ENCODE measurements at places on chromosomes 3 and 15.
A peak's percentile ranks its signal among the peaks of the same experiment; 100 is the strongest.

DNA sequence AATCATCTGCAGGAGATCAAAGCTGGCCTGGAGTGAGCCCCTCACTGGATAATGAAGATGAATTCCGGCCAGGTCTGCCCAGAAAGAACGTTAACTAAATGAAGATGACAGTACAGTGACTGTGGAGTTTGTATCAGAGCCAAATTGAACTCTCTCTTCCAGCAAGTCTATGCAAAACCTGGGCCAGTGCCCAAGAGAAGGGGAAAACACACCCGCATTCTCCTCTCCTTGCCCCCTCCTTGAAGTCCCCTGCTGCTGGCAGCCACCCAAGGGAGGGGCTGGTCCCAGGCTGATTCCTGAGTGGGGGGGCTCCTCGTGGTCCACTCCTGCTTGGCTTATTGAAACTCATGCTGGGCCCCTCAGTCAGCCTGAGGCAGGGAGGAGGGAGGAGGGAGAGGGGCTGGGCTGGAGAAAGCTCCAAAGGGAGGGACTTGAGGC, 155.7 kb downstream of the RAB11A start:
- DNase-seq = peak; percentile 4

- DNase-seq = no peak
Observed at GRCh38 chr15:64343222-64343621, 12.8 kb downstream of the CSNK1G1 start.

GRCh38 chr15:92082006-92082843, 228.7 kb downstream of the SLCO3A1 start:
- DNase-seq = peak; percentile 71

DNA sequence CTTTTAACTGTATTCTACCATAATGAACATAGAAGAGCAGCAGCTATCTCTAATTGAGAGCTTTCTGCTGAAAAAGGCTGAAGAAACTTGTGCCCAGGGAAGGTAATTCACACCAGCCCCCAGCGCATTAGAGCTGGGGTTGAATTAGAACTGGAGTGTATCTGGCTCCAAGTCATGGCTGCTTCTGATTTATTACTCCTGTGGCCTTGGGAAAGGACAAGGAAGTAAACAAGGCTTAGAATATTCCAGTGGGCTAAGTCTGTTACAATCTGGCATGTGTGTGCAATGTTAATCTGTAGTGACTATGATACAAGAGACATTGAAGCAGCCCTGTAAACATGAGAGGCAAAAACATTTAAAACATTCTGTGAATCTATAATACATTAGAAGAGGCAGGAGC, 18.1 kb downstream of the CPA3 start:
- no peak for DNase-seq

DNA sequence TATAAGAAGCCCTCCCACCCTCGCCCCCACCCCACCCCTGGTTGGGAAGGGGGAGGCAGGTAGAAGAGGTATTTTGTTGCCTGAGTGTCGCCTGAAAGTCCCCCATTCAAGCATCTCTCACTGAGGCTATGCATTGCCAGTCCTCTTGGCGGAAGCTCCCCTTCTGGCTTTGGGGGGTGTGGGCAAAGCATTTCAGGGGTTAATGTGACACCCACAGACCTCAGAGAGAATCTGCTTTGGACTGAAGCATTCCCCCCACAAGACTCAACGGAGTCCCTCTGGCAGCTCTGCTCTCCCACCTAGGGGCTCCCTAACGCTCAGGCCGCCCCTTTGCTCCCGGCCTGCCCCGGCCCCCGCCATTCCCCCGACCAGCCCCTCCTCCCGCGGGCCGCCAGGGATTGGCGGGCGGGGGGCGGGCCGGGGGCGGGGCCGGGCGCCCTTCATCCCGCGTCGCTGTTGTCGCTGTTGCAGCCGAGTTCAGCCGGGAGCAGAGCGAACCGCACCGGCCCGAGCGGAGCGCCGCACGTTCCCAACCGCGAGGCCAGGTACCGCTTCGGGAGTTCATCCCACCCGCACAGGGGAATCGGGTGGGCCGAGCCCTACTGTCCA, at the start of gene SLC38A3:
SLC38A3 (plus strand) TSS at position 468 of the 609 bp plus-strand sequence. CDS start 8,929 bp downstream, outside the sequence.
- peak; percentile 60 for DNase-seq

GRCh38 chr3:30518181-30518864, 88.1 kb upstream of the TGFBR2 start:
- DNase-seq = no peak

All from midbrain (tissue), 1 donor.